ENCODE measurements at places on chromosomes 5 and 9.

DNA sequence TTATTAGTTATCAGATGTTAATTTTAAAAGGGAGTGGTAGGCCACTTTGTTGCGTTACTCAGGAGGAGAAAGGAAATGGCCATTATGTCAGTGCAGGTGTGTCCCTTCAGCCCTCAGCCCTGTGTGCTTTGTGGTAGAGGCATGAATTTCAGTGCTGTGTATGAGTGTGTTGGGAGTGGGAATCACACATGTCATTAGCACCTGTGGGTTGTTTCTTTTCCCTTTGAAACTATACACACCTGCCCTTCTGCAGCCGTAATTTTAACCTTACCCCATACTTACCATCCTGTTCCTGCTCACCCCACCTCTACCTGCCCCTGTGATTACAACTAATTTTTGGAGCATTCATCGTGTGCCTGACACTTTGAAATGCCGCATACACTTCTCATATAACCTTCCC is 156.4 kb downstream of the ARHGAP26 start:
- no peak for DNase-seq

DNA sequence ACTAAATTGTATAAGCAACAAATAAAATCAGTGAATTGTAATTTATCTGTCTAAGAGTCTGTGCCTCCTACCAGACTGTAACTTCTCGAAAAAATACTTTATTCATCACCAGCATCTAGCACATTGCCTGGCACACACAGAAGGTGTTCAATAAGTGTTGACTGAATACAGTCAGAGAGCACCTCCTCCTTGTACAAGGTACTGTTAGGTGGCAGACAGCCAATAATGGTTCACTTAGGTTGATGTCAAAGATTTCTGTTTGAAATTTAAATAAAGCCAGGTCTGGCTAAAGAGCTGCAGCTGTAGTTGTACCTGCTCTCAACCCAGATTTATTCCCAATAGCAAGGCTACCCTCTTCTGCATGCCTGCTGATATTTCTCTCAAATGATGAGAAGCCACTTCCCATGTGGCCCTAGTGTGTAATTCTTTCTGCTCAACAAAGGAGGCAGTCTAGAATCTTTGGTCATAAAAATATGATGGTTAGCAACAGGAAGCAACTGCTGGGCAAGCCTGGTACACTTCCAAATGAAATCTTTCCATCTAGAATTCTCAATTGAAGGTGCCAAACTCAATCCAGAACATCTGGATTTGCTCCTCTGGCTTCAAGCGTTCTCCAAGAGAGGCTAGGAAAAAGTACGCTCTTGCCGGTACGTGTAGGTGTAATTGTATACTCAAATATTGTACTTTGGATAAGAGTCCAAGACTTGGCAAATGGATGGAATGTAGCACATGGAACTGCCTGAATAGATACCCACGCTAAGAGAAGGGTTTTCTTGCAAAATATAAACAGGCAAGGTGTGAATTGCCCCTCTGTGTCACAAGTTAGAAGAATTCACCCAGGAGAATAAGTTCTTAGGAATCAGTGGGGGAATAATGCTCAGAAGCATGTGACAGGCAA is 95.6 kb downstream of the NR6A1 start:
- no peak for DNase-seq

DNA sequence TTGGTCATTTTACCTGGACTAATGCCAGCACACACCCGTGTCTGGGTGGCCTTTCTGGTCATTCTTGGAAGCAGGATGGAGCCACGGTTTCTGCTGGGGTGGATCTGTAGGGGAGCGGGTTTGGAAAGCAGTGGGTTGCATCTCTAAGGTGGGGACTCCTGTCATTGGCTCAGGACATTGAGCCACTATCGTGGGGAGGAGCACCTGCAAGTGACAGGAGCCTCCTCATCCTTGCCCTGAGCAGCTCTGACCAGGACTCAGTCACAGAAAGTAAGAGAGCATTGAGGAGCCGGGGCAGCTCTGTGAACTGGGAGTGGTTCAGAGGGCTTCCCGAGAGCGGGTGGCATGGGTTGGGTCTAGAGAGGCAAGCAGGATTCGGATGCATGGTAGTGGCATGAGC is 3.7 kb downstream of the B4GALT7 start:
- no peak for DNase-seq

DNA sequence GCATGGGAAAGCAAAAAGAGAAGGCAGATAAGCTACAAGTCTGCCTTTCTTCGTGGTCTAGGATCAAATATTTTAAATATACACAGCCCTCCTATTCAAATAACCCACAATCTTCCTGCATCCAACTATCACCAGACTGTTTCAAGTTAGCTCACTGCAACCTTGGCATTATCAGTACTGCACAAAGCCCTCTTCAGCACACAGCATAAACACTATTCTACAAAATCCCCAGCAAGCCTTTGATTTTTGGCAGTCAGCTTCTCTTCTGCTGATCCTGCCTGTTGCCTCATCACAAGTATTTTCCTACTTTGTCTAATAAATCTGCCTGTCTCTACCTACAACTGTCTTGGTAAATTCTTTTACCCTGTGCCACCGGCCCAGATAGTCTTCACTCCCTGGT is 142.9 kb downstream of the COX7C start:
- no peak for DNase-seq

DNA sequence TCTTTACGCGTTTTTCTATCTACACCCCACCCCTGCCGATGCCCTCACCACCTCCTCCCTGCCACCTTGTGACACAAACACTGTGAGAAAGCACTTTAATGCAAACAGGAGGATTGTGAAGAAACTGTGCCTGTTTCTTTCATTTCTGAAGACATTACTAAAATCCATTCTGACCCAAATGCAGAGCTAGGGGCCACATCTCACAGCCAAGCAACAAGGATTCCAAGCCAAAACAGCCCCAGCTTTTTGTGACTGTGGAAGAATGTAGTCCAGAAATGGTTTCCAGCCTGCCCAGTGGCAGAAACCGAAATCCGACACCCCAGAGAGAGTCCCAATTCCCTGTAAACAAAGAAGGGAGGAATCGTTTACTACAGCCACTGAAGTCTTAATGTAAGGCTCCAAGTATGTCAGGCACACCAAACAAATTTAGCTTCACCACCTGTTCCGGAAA is 190.9 kb downstream of the TTC39B start:
- DNase-seq = peak; percentile 32

DNA sequence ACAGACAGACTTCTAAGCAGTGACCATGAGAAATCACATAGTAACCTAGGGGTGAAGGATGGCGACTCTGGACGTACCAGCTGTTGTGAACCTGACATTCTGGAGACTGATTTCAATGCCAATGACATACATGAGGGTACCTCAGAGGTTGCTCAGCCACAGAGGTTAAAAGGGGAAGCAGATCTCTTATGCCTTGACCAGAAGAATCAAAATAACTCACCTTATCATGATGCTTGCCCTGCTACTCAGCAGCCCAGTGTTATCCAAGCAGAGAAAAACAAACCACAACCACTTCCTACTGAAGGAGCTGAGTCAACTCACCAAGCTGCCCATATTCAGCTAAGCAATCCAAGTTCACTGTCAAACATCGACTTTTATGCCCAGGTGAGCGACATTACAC is 38.0 kb upstream of the CCDC152 start:
- DNase-seq = no peak

GRCh38 chr9:122370303-122370702 is 521 bp upstream of the PTGS1 start:
- no peak for DNase-seq

- no peak for DNase-seq
Measured at GRCh38 chr9:5825895-5826622, 6.9 kb downstream of the ERMP1 start.

DNA sequence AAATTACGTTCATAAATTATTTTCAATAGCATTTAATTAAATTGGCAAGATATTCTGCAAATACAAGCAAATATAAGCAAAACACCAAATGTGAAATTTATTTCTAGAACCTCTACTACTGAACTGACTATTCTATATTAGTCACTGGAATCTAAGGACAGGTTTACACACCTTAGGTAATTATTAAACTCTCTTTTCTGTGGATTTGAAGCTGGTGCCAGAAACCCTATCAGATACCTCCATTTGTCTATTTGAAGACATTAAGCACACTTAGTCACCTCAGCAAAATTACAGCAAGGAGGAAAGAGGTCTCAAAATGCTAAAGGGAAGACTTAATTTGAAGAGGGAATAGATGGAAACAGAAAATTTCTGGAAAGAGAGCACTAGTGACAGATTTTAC is 83.4 kb downstream of the CPLANE1 start:
- DNase-seq = no peak

- DNase-seq = no peak
Measured at GRCh38 chr9:8348756-8349155, 549.2 kb upstream of the DMAC1 start.

DNA sequence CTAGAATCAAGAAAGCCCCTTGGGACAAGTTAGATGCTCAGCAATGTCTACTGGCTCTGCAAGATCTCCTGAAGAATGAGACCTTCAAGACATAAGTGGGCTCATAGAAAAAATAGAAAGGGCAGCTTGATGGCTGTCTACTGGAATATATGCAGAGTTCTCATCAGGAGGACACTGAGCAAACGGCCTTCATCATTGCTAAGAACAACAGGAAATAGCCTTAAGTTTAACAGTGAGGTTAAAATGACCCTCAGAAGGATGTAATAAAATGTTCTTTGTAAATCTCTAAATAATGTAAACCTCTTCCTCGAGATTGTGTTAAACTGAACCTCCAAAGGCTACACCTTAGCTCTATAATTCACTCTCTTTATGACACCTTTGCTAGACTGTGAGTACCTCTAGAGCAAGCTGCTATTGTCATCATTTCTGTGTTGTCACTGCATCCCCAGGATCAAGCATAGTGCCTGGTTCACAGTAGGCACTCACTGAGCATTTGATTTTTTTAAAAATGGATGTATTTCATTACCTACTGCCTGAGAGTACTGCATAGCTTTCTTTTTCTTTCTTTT is 22.2 kb upstream of the LHFPL2 start:
- DNase-seq = no peak

DNA sequence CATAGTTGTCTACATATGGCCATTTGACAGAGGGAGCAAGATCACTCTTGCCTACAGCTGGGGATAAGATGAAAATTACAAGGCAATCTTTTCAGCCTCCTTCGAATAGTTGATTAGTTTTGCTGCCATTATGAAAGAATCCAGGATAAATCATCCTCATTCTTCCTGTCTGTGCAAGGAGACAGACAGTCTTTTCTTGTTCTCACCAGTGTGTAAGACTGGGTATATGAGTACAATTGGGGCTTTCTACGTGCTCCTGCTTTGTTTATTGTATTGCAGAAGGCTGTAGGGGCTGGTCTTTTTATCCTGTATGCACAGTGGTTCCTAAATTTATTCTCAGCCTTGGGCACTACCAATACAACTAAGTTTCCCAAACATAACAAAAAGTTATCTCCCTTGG is 76.8 kb downstream of the SPEF2 start:
- DNase-seq = no peak

- no peak for DNase-seq
Measured at GRCh38 chr5:6861036-6861435, 147.8 kb downstream of the TENT4A start.

DNA sequence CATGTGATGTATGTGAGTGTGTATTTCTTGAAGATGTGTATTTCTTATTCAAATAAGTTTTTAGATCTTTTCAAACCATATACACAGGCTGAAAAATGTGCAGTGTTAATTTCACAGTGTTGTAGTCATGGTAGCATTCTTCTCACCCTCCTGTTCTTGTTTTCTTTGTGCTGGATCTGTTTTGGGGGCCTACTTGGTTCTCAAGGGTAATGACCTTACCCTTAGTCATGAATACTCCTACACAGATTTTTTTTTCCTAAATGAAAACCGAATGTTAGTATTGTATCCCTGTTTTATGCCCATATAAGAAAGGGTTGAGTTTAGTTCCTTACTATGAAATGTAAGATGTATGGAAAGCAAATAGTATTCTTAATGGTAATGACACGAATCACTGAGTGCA is 88.0 kb downstream of the SLC44A1 start:
- DNase-seq = no peak

GRCh38 chr9:70668751-70669150 is 254.3 kb upstream of the KLF9 start:
- no peak for DNase-seq

DNA sequence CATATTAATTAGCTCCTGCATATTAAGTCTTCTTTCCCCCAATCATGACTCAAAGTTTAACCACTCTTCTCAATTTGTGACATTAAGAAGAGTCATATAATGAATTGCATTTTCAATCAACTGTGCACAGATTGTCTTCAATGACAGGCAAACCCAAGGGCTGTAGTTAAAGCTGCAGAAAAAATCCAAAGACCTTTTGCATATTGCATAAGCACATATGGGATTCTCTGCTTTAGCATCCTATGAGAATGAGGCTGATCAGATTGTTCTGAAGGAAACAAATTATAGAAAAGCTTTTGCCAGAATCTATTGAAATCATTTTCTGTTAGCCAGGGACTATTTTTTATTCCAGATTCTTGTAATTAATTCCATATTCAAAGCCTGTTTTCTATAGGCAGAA is 112.3 kb downstream of the FAM170A start:
- no peak for DNase-seq

DNA sequence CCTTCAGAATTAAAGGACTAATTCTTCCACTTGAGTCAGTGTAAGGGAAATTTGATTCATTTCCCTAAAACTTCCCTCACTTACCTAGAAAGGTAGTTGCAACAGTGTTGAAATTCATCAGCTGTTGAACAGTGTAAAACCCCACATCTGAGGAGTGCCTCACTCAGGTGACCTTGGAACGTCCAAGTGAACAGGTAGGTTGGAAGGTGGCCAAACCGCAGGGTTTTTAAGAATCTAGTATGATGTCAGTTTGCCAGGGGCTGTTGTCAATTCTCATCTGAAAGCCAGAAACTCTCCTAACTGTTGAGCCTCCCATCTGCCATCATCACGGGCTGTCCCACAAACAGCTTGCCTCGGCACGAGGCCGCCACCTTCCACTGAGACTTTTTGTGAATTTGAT is 105.7 kb downstream of the TMEM174 start:
- no peak for DNase-seq

DNA sequence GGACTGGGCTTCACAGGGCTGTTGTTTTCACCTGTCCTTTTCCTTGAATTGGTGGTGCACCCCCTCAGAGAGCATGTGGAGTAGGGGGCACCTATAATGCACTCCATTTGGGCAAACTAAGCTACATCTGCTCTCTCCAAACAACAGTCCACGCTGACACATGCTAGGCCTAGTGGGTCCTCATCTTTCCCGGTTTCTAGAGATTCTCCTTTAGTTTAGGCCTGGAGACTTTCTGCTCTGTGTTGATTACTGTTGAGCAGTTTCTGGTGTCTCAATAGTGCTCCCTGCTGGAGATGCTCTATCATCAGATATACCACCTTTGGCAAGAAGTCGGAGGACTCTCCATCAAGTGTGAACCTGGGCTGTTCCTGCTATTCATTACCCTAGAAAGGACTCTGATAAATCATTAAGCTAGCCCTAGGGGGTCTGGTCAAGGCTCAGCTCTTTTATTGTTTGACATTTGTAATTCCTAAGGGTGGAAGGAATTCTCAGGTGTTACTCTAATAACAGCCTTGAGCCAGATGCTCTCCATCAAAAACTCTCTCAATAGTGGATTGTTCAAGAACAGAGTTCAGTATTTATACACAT is 64.0 kb upstream of the FYB1 start:
- DNase-seq = peak; percentile 75

- DNase-seq = no peak
Measured at GRCh38 chr9:27565696-27566095, 7.6 kb downstream of the C9orf72 start.

- no peak for DNase-seq
Measured at GRCh38 chr5:40812125-40812524, 14.0 kb upstream of the PRKAA1 start.
